NCI-H69 (cell line): ENCODE measurements at places on chromosomes 3 and 15.

DNA sequence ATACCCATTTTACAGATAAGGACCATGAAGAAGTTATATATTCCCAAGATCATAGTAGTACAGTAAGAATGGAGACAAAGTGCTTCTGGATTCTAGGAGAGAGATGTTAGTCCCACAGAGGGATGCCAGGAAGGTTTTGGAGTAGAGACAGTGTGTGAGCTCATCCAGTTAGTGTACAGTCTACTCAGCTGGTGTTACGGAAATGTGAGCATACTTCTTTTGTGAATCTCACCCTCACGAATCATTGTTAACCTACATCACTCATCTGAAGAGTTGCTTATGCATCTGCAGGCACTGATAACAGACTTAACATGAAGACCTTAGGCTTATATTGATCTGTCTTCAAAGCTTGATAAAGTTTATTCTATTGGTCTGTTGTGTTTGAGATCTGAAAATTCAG lies 106.6 kb upstream of the PTPRG start:
- DNase-seq: no peak

DNA sequence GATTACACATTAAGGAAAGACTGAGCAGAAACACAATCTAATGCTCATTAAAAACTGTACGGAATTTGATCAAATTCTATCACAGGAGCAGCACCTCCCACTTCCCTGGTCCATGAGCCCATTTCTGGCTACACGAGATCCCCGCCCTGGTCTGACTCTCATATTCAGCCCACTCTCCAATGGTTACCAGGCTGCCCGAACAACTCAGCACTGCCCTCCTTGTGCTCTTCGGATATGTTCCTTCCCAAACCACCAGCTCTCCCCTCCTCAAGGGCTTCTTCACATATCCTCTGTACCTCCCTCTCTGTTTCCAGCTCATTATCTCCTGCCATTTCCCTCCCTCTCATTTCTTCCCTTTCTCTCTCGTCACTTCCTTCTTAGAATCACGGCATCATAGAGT lies 180.5 kb downstream of the RSL24D1 start:
- no peak for DNase-seq

- DNase-seq: no peak
Measured at GRCh38 chr3:86991482-86991815, 500 bp upstream of the VGLL3 start.

- no peak for DNase-seq
Measured at GRCh38 chr3:71512544-71512943, 71.0 kb downstream of the FOXP1 start.

- DNase-seq: no peak
Measured at GRCh38 chr15:33830351-33830750, 137.9 kb upstream of the CHRM5 start.

GRCh38 chr3:177731644-177732268 lies 534.5 kb upstream of the TBL1XR1 start:
- DNase-seq: no peak

- no peak for DNase-seq
Measured at GRCh38 chr3:120410541-120410940, 40.3 kb downstream of the FSTL1 start.

DNA sequence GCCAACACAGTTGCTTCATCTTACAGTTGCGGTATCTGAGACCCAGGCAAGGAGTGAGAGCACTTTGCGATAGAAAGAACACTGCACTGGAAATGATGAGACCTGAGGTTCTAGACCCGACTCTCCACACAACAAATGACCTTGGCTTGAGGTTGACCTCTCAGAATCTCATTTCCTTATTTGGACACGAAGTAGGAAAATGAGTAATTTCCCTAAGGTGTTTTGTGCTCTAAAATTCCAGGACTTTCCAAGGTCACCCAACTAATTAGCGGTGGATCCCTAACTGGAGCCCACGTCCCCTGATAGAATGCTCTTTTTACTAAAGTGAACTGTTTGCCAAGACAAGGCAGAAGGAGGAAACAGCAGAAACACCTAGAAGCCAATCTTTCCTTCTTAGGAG lies 26.7 kb upstream of the FBN1 start:
- no peak for DNase-seq

GRCh38 chr3:112109322-112109721 lies 23.1 kb downstream of the C3orf52 start:
- peak; percentile 78 for DNase-seq

GRCh38 chr15:93378558-93378957 lies 289.5 kb upstream of the RGMA start:
- DNase-seq: peak; percentile 73

DNA sequence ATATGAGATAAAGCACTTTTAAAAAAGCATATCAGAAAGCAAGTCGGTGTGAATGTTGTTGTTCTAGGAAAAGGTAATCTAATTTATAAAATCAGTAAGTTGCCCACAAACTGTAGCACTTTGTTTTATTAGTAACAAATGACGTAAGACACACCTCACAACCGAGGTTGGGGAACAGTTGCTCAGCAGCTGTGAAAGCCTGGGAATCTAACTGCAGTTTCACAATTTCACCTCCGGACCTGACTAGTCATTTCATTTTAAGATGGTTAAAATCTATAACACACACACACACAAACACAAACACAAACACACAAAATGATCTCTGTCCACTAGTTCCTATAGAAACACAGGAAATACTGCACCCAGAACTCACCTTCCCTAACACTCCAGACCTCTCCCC lies 406.7 kb upstream of the NR2F2 start:
- DNase-seq: no peak

DNA sequence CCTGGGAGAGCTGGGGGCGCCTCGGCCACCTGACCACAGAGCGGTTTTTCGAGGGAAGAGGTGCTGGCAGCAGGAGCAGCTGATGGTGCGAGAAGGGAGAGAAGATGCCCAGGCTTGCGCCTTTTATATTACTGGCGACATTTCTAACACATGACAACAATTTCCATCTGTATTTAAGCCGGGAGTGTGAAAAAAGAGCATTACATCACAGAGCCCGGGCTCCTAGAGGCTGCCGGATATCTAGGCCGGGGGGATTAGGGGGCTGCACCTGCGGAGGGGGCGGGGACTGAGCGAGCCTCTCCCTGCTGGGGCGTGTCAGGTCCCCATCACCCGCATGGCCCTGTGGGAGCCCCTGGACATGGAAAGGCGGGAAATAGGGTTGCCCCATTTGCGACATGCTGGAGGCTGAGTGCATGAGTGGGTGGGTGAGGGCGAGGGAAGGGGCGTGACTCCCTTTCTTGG lies 440.7 kb downstream of the MAGI1 start:
- DNase-seq: peak; percentile 36

GRCh38 chr15:51288143-51289065 lies 50.0 kb downstream of the CYP19A1 start:
- no peak for DNase-seq

DNA sequence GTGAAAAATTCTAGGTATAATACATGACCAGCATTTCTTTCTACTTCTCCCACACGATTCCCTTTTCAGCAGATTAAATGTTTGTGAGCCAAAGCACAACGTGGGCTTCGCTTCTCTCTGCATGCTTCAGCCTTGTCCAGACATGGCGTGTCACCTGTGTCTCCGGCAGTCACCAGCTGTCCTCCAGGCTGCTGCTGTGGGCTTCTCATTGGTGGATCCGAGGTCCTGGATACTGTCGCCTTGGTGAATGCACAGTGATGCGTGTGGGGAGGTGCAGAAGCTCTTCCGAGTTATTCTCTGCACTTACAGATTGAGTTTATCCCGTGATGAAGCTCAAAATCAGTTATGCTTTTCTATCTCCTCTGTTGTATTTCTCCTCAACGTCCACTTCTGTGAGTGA lies 23.0 kb upstream of the GOLGA8J start:
- no peak for DNase-seq

DNA sequence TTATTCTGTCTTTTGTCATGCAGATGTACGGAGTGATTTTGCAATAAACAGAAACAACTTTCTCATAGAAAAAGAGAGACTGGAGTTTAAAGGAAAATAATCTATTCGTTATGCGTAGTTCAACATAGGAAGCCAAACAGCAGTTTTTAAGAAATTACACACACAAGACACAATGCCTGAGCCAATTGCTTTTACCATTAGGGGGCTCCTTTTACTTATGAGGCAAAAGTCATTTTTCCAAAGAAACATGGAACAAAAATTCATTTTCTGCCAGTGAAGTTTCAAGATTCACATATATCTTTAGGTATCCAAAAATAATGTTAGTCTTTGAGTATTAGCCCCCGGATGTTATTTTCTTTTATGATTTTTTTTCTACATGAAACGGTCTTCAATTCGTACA lies 10.7 kb downstream of the CNTN6 start:
- DNase-seq: no peak

GRCh38 chr3:181622365-181622764 lies 89.4 kb upstream of the SOX2 start:
- DNase-seq: peak; percentile 10

- no peak for DNase-seq
Measured at GRCh38 chr3:97917813-97918536, 54.3 kb downstream of the RIOX2 start.

- no peak for DNase-seq
Measured at GRCh38 chr15:58539548-58539947, 107.8 kb downstream of the LIPC start.

DNA sequence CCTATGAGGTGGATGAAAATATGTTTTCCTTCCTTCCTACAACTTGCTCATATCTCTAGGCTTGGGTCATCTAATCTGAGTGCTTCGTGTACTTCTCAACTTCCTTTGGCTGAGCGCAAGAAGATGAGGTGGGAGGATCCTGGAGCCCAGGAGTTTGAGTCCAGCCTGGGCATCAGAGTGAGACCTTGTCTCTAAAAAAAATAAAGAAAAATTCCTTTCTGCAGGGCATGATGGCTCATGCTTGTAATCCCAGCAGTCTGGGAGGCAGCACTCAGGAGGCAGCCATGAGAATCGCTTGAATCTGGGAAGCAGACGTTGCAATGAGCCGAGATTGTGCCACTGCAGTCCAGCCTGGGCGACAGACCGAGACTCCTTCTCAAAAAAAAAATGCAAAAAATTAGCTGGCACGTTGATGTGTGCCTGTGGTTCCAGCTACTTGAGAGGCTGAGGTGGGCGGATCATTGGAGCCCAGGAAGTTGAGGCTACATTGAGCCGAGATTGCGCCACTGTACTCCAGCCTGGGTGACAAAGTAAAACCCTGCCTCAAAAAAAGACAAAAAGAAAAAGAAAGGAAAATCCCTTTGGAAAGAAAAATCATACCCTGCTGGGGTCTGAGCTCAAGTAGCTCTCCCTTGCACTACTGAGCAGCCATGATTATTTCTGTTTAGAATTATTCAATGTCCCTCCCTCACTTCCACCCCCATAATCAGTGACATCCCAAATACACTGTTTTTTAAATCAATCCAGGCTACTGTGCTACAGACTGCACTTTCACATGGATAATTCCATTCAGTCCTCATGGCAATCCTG lies 28.0 kb upstream of the RAB11A start:
- DNase-seq: no peak

GRCh38 chr3:171195686-171196085 lies 169.2 kb upstream of the SLC2A2 start:
- no peak for DNase-seq

DNA sequence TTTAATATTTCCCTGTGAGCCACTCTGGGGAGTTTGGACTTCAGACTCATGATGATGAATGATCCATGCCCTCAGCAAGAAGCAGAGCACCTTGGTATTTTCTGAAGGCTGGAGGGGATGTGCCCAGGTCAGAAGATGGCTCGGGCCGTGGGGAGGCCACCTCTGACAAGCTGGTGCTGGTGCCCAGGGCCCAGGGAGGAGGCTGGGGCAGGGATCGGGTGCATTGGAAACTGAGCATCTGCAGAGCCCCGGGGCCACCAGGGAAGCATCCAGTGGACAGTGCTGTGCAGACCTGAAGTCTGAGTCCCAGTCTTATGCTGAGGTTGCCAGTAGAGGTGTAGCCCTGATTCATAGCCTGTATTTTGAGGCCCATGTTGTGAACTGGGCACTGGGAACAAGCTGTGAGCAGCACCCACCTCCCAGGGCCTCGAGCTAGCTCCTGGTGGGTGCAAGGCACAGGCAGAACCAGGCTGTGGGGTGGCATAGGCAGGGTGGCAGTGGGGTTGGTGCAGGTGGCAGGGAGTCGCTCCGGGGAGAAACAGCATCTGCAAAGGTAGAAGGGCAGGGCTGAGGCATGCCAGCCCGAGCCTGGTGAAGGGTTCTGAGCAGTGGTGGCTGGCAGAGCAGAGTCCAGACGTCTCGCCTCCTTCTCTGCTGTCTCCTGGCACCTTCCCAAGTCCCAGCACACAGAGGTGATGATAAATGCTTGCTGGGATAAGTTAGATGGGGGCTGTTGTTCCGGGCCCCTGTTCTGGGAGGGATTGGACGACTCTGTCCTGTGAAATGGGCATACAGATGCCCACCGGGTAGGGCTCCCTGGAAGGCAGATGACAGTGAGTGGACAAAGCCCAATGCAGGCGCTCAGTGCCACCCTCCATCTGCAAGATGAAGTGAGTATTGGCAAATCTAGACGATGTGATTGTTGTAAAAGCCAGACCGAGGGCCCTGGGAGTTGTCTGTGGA lies 10.6 kb downstream of the DNAJB8 start:
- peak; percentile 49 for DNase-seq

DNA sequence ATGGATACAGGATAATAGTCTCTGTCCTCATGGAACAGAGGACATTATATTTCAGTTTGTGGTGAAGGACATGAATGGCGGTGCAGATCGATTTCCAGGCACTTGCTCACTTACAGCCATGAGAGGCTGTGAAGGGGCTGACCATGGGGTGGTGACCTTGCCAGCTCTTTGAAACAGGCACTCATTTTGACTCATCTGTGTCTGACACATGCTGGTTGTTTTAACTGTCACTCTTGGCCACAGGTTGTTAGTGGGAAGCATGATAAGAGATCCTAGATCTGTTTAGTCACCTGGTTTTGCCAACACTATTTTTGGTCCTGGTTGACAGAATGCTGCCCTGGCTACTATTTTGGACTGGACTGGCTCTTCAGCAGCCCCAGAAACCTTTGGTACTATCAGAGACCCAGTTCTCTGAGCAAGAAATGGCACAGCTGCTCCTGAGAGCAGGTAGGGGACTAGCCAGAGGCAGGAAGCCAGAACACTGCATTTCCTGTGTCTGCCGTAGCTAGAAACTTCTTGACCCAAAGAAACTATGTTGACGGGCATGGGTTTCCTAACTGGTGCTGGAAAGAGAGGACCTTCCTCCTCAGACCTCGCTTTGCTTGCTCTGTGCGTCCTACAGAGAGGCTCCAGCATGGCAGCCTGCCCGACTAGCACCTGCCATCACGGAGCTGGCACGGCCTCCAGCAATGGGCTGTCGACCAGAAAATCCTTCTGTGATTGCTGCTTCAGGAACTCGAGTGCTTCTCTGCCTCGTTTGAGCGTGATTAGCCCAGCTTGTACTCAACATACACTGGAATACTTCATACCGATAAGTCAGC lies 6.3 kb downstream of the PXYLP1 start:
- peak; percentile 71 for DNase-seq

DNA sequence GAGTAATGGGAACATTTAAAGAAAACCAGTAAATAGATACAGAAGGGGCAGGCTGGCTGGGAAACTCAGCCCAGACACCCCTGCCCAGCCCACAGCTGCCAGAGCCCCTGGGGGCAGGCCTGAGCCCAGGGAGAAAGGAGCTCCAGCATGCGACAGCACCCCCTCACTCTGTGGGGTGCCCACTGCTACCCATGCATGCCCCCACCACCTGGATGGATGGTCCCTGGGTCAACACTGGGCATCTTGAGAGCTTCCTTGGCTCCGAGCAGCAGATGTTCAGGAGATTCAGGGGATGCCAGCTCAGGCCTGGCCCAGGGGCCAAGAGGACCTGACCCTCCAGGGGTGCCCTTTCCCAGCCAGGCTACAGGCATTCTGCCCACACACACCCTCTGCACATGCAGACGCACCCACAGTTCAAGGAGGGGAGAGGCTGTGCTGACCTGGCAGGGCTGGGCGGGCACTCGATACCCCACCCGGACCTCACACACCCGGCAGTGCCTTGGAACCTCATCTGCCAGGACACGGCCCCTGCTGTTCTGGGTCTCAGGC lies 31.5 kb downstream of the PTH1R start:
- no peak for DNase-seq
